Naive thymus-derived CD8-positive, alpha-beta T cell (primary cell): ENCODE measurements at places on chromosomes 2 and 18. TPM values are rescaled to one million over a fixed set of nuclear protein-coding genes. Genes with fewer than 3 reads are reported as not detected.
A peak's percentile ranks its signal among the peaks of the same experiment; 100 is the strongest.

Gene GPR39
- not detected for total RNA-seq

Gene PJVK
- total RNA-seq = 4.2 TPM

Gene CDKL4
- total RNA-seq = not detected

Gene NAT8
- total RNA-seq = not detected

Gene ALPG
- total RNA-seq = not detected

Gene IL36A
- total RNA-seq = 1.2 TPM

Gene COPS9
- 84.4 TPM for total RNA-seq

Gene AGAP1
- total RNA-seq = 0.52 TPM

Gene CSRNP3
- not detected for total RNA-seq

Gene FBXO36
- 1.5 TPM for total RNA-seq

Gene ATF2
- 62.8 TPM for total RNA-seq

Gene C2orf72
- total RNA-seq = not detected

Gene SLC23A3
- total RNA-seq = 2.7 TPM

DNA sequence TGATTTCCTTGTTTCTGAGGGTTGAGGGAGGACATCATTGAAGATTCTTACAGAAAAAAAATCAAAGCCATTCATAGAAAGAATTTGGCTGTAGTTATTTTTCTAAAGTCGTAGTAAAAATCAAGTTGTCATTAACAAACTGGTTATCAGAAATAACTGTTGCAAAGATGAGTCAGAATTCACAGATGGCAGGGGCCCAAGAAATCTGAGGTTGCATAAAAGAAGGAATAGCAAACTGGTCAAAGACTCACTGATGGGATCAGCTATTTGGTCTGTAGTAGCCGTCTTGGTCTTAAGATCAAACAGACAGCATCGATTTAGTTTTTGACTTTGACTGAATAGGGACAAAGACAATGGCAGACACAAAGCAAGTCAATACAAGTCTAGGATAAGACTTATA is 334.3 kb downstream of the FIGN start:
- DNase-seq = no peak
- no peak overlapping the region for H3K27ac ChIP-seq
- no peaks in the 10 kb centered on the region for H3K36me3 ChIP-seq
- H3K27me3 ChIP-seq = no peaks in the 10 kb centered on the region

DNA sequence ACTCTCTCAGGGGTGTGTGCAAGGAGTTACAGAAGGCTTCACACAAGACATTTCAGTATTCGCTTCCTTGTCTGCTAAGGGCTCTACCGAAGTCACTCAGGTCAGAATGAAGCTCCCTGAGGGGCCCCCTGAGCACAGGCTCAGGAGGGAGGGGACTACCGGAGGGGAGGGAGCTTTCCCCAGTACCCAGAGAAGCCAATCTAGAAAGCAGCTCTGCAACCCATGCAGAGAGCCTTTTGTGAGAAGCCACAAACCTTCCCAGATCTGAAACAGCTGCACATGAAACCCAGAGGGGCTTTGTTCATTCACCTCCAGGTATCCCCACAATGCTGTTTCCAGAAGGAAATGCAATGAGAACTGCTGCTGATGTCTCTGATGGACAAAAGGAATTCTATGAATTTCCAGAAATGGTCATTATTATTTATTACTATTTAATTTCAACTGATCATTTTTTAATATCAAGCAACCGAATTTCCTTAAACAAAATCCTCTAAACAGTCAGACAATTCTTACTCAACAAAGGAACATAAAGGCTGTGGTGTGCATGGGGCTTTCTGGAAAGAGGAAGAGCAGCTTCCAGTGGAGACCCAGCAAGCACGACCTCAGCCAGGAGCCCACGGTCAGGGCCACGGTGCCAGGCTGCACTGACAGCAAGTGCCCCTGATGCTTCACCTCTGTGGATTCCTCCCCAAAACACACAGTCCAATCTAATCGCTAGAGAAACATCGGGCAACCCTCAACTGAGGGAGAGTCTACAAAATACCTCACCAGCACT is 42.0 kb downstream of the NDUFA10 start:
- no peak overlapping the region for H3K27ac ChIP-seq
- no peaks in the 10 kb centered on the region for H3K27me3 ChIP-seq
- no peak for DNase-seq
- H3K4me1 ChIP-seq = peaks cover 15% of the 10 kb centered on the region

GRCh38 chr2:40004336-40004735 is 225.3 kb upstream of the THUMPD2 start:
- peaks cover 3% of the 10 kb centered on the region for H3K27me3 ChIP-seq
- no peaks in the 10 kb centered on the region for H3K36me3 ChIP-seq
- no peak overlapping the region for H3K27ac ChIP-seq
- H3K4me1 ChIP-seq = no peaks in the 10 kb centered on the region
- no peak for DNase-seq

DNA sequence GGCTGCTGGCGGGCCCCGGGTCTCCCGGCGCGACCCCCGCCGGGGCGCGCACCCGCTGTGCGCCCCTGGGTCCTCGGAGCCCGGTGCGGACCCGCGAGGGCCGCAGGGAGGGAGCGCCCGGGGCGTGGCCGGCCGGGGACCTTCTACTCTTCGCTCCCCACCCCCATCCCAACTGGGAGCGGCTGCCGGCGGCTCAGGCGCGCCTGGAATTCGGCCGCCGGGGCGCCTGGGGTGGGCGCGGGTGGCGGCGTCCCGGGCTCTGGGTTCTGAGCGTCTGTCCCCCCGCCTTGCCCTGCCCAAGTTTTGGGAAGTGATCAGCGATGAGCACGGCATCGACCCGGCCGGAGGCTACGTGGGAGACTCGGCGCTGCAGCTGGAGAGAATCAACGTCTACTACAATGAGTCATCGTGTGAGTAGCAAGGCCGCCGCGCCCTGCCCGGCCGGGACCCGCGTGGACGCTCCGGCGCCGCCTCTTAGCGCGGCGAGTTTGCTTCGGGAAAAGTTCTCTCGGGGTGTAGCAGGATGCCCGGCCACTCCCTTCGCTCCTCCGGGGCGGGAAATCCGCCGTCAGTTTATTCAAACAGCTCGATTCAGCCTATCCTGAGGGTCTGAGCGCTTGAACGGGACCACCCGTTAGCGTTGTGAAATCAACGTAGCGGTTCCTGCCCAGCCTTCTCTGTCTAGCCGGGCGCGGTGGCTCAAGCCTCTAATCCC is 502 bp downstream of the TUBB6 start:
- peak overlapping the region; percentile 42 for H3K4me3 ChIP-seq
- no peak overlapping the region for H3K27ac ChIP-seq
- peaks cover 40% of the 10 kb centered on the region for H3K27me3 ChIP-seq
- DNase-seq = no peak
- peaks cover 13% of the 10 kb centered on the region for H3K36me3 ChIP-seq
- H3K4me1 ChIP-seq = peaks cover 3% of the 10 kb centered on the region

- no peak for DNase-seq
- peaks cover 9% of the 10 kb centered on the region for H3K27me3 ChIP-seq
These were observed 189.5 kb downstream of the CMPK2 start for GRCh38 chr2:6676241-6676640.

DNA sequence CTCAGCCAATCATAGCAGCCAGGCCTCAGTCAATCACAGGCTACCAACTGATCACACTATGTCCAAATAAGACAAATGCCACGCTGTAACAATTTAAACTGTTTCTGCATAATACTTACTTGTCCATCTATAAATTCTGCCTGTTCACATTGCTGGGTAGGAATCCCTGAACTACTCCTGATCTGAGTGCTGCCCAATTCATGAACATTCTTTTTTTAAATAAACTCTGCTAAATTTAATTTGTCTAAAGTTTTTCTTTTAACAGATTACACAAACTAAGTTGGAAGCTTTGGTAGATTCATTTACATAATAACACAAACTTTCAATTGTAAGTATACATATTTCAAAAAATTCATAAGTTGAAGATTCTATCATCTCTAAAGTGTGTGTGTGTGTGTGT is 583.0 kb downstream of the ERBB4 start:
- DNase-seq = no peak
- H3K4me1 ChIP-seq = no peaks in the 10 kb centered on the region
- H3K27ac ChIP-seq = no peak overlapping the region
- H3K4me3 ChIP-seq = no peak overlapping the region
- H3K36me3 ChIP-seq = no peaks in the 10 kb centered on the region
- no peaks in the 10 kb centered on the region for H3K27me3 ChIP-seq

DNA sequence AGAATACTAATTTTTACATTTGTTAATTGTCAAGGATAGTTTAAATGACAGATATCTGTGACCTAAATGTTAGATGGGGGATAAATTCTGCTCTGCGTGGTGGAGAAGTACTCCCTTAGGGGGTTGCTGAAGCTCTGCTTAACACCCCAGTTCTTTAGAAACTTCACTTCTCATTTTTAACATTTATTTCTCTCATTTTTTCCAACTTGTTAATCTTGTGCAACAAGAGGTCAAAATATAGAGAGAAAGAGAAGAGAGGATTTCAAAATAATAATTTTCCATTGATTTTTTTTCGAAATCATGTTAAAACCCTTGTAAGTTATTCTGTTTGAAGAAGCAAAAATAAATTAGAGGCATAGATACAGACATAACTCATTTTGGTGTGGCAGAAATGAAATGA is 61.3 kb upstream of the SLC8A1 start:
- H3K4me1 ChIP-seq = no peaks in the 10 kb centered on the region
- peaks cover 5% of the 10 kb centered on the region for H3K36me3 ChIP-seq
- H3K27ac ChIP-seq = no peak overlapping the region
- no peak overlapping the region for H3K4me3 ChIP-seq

DNA sequence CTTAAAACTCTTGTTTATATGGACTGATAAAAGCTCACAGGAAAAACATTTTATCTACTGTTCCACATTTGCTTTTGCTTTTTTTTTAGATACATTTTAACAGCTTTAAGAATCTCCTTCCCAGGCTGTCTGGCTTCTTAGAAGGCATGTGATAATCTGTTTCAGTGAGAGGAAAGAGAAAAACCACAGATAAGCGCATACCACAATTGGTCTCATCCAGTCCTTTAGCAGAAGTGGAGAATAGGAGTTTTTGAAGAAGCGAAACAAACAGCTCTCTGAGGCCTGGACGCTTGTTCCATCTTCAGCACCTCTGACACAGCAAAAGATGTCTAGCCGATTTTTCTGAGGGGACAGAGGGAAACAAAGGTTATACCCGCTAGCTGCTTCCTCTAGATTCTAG is 37.6 kb downstream of the RMC1 start:
- peak overlapping the region; percentile 80 for H3K27ac ChIP-seq
- H3K4me3 ChIP-seq = peak overlapping the region; percentile 13
- no peaks in the 10 kb centered on the region for H3K27me3 ChIP-seq
- H3K36me3 ChIP-seq = peaks cover 26% of the 10 kb centered on the region

DNA sequence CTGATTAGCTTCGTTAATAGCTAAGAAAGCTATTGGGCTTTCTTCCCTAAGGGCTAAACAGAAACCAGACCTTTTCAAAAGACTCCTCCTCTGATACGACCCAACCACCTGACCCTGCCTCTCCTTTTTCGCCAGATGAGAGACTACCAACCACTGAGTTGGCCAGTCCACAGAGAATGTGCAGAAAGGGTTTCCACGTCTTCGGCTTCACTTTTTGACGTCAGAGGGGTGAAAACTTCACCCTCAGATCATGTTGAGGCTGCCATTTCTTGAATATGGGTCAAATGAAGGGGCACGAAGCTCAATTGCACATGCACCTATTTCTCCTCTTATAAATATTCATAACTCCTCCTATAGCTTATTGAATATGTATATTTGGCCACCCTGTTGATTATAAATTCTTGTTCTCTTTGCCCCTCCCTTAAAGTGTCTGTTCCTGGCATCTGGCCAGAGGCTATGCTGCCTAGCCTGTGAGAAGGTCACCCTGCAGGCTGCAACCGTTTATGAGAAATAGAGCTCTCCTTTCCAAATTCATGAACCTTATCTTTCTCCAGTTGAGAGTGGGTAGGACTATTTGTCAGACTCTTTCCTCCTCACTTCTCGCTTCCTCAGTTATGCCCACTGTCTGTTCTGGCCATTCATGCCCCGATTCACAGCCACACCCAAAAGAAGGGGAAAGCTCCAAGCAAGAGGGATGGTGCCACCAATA is 301.6 kb downstream of the STK39 start:
- no peak overlapping the region for H3K4me3 ChIP-seq
- no peaks in the 10 kb centered on the region for H3K4me1 ChIP-seq
- H3K27me3 ChIP-seq = peaks cover 8% of the 10 kb centered on the region
- no peak overlapping the region for H3K27ac ChIP-seq

DNA sequence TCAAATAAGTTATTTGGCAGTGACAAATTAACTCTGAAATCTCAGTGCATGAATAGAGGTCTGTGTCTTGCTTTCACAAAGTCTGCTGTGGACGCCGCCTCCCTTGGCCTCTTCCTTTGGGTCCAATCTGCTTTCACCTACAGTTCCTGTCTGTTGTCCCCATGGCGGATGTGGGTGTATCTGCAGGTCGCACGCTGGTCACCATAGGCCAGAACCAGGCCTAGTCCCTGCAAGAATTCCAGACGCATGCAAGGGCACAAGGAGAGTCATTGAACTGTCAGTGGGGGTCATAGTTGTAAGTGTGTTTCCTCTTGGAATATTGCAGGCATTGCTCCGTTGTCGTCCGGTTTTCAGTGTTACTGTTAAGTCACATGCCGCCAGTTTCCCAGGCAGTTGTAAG is 7.4 kb downstream of the SOCS6 start:
- no peaks in the 10 kb centered on the region for H3K36me3 ChIP-seq
- no peak overlapping the region for H3K27ac ChIP-seq
- peaks cover 18% of the 10 kb centered on the region for H3K27me3 ChIP-seq

GRCh38 chr2:237258116-237258515 is 155.8 kb downstream of the COL6A3 start:
- H3K27me3 ChIP-seq = peaks cover 5% of the 10 kb centered on the region
- no peaks in the 10 kb centered on the region for H3K36me3 ChIP-seq
- peaks cover 9% of the 10 kb centered on the region for H3K4me1 ChIP-seq
- H3K4me3 ChIP-seq = no peak overlapping the region
- no peak overlapping the region for H3K27ac ChIP-seq

DNA sequence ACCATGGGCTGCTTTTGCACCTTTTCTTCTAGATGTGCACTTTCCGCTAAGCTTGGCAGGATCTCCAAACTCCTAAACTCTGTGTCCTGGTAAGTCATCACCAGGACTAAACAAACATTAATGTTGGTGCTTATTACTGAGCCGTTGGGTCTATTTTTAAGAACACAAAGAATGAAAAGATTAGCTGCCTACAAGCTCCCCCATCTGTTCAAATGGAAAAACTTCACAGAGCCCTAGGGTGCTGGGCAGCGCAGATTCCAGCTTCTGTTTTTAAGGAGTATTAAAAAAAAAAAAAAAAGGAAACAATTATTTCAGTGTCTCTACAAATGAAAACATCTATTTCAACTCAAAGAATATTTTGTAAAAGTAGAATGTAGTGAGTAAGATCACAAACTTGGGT is 97.8 kb upstream of the AQP4 start:
- H3K27me3 ChIP-seq = no peaks in the 10 kb centered on the region
- no peak overlapping the region for H3K27ac ChIP-seq
- no peaks in the 10 kb centered on the region for H3K36me3 ChIP-seq
- no peak overlapping the region for H3K4me3 ChIP-seq
- no peaks in the 10 kb centered on the region for H3K4me1 ChIP-seq

GRCh38 chr2:233339427-233339826 is 14.9 kb upstream of the DGKD start:
- no peak overlapping the region for H3K27ac ChIP-seq
- no peak overlapping the region for H3K4me3 ChIP-seq
- H3K36me3 ChIP-seq = no peaks in the 10 kb centered on the region
- H3K27me3 ChIP-seq = no peaks in the 10 kb centered on the region
- peaks cover 11% of the 10 kb centered on the region for H3K4me1 ChIP-seq

- H3K4me3 ChIP-seq = no peak overlapping the region
- H3K27me3 ChIP-seq = no peaks in the 10 kb centered on the region
- no peak for DNase-seq
- H3K27ac ChIP-seq = no peak overlapping the region
- no peaks in the 10 kb centered on the region for H3K36me3 ChIP-seq
These were observed 248.1 kb upstream of the FIGN start for GRCh38 chr2:163983911-163984310.

- no peak overlapping the region for H3K4me3 ChIP-seq
- no peak overlapping the region for H3K27ac ChIP-seq
- no peaks in the 10 kb centered on the region for H3K4me1 ChIP-seq
These were observed 85.7 kb downstream of the CDH2 start for GRCh38 chr18:28091197-28091596.

- H3K27me3 ChIP-seq = no peaks in the 10 kb centered on the region
- no peaks in the 10 kb centered on the region for H3K36me3 ChIP-seq
- no peak overlapping the region for H3K4me3 ChIP-seq
These were observed 701.9 kb upstream of the LINC00305 start for GRCh38 chr18:64850791-64851190.
